ENCODE measurements at places on chromosomes 16 and 17.

DNA sequence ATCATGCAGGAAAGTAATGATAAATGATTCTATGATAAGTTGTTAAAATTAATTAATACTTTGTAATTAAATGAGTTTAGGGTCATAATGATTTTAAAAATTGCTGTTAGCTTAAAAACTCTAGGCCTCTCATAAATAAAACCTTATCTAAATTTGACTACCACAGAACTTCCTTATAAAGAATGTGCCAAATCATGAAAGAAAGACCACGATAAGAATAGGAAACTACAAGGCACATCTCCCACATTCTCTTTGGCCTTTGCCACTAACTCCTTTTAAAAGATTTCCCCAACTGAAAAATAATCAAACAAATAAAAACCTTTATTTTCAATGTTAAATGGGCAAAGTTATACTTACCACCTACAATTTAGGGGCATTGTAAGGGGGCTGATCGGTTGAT is 164.6 kb upstream of the C17orf78 start:
- no peak for DNase-seq

DNA sequence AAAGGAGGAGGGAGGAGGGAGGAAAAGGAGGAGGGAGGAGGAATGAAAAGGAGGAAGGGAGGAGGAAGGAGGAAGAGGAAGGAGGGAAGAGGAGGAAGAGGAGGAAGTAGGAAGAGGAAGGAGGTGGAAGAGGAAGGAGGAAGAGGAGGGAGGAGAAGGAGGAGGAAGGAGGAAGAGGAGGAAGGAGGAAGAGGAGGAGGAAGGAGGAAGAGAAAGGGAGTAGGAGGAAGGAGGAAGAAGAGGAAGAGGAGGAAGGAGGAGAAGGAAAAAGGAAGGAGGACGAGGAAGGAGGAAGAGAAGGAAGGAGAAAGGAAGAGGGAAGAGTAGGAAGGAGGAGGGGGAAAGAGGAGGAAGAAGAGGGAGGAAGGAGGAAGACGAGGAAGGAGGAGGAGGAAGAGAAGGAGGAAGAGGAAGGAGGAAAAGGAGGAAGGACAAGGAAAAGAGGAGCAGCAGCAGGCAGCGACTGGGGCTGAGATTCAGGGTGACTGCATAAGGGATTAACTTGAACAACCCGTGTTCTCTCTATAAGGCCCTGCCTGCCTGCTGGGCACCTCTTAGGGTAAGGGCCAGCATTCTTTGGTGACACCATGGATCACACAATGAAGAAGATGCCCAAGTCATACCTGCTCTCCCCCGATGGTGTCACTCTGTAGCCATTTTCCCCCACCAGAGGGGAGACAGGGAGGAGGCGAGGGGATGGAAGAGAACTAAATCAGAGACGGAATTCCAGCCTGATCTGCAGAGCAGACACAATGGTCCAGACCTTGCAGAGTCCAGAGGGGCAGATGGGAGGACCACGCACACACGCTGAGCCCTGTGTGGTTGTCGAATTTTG is 1.4 kb upstream of the IL34 start:
- no peak for DNase-seq

DNA sequence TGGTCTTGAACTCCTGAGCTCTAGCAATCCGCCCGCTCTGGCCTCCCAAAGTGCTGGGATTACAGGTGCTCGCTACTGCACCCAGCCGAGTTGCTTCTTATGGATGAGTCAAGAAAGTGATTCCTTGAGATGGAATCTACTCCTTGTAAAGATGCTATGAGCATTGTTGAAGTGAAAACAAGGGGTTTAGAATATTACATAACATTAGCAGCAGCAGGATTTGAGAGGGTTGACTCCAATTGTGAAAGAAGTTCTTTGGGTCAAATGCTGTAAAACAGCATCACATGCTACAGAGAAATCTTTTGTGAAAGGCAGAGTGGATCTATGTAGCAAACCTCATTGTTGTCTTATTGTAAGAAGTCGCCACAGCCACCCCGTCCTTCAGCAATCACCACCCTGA is 72.7 kb downstream of the NT5M start:
- no peak for DNase-seq

- DNase-seq = no peak
Observed at GRCh38 chr16:15443753-15444152, 9.4 kb downstream of the BMERB1 start.

- peak; percentile 46 for DNase-seq
Observed at GRCh38 chr17:61451538-61452300, 503 bp upstream of the TBX4 start.

- peak; percentile 19 for DNase-seq
Observed at GRCh38 chr17:67829331-67829730, 4.0 kb downstream of the BPTF start.

DNA sequence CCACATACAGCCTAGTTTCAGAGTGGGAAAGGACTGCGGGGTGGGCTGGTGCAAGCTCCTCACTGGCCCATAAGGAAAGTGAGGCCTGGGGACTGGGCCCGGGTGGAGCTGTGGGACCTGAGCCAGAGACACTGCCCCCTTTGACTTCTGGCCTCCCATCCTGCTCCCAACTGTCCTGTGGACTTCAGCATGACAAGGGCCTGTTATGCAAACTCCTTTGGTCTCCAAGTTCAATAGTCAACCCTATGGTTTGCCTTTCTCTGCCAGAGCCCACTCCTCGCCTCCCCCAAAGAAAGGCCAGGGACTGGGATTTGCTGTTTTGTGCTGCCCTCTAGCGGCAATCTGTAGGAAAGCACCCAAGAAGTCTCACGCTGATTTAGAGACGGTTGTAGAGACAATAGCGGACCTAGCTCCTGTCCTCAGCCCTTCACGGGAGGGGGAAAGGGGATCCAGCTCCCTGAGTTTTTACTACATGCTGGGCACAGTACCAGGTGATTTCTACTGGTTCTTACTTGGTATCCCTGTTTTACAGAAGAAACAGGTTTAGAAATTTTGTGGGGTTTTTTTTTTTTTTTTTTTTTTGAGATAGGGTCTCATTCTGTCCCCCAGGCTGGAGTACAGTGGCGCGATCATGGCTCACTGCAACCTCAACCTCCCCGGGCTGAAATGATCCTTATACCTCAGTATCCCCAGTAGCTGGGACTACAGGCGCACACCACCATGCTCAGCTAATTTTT is 1.2 kb upstream of the TLCD3B start:
- peak; percentile 70 for DNase-seq

GRCh38 chr16:88013091-88013609 is 61.9 kb downstream of the BANP start:
- peak; percentile 14 for DNase-seq

DNA sequence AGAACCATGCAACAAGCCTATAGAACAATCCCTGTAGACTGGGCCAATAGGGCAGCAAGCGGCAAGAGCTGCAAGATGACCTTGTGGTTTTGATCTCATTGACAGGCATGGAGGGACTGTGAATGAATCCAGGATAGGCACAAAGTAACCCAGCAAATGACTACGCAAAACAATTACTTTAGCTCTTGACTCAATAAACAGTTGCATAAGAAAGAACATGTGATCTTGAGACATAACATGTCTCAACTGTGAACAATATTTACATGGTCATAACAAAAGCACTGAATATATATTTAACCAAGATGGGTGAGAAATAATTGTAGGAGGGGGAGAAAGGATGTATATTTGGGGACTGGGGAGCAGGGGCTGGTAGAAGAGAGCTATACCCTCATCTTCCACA is 313.7 kb upstream of the CDH5 start:
- DNase-seq = no peak

DNA sequence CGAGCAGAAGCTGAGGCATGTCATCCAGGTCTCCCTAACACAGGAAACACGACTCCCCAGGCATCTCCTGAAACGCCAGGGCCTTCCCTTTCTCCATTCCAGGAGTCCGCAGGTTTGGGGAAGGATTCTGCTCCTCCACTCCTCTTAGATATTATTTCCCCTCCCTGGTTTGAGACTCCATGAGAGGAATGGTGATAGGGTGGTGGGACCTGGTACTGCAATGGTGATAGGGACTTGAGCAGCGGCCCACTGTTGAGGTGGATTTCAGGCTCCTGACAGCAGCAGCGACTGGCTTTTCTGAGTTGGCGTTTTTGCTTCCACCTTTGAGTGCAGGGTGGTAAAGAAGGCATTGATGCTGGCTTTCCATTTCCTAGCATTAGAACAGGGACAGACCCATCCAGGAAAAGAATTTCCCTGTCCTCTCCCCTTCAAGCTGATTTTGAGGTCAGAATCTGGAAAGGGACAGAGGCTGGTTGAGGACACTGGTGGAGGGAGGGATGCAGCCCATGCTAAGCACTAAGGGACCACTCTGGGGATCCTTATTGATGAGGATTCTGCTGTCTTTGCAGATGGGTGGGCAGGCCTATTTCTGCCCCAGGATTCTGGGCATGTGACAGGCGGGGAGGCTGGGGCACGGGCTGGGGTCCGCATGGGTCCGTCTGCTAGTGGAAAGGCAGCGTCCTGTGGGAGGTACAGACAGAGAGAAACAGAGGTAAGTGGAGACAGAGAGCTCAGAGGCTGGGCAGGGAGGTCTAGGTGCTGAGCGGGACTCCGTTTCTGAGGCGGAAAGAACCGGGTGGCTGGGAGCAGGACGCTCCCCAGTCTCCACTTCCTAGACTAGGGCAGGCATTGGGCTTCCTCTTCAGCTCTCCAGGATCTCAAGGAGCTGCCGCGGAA is 1.3 kb upstream of the TBX4 start:
- no peak for DNase-seq

DNA sequence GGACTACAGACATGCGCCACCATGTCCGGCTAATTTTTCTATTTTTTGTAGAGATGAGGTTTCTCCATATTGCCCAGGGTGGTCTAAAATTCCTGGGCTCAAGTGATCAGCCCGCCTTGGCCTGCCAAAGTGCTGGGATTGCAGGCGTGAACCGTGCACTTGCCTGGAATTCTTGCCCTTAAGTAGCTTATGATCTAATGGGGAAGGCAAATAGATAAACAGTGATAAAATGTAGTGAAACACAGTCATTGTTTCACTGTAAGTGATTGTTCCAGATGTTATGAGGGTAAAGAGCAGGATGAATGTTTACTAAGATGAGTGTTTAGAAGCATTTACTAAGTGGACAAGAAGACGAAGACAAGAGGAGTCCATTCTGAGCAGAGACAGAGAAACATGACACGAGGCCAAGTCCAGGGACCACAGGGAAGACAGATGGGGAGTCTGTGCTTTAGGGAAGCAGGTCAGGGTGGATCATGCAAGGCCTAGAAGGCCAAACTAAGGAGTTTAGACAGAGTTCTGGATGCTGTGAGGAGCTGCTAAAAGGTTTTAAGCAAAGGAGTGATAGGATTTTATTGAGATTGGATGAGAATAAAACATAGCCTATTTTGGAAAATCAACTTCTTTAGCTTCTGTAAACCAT is 36.9 kb downstream of the YPEL2 start:
- no peak for DNase-seq

DNA sequence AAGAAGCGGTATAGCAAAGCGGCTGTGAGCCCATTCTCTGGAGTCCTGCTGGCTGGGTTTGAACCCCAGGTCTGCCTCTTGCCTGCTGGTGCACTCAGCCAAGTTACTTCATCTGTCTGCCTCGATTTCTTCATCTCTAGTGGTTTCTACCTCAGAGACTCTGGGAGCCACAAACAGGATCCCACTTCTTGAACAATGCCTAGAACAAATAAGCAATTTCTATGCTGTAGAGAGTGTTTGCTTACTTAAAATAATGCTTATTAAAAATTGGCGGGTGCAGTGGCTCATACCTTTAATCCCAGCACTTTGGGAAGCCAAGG is 75.5 kb downstream of the CMIP start:
- DNase-seq = no peak

GRCh38 chr16:84138824-84139627 is 6.0 kb downstream of the HSDL1 start:
- peak; percentile 54 for DNase-seq

GRCh38 chr17:3657874-3658783 is 10.2 kb downstream of the TAX1BP3 start:
- DNase-seq = no peak

DNA sequence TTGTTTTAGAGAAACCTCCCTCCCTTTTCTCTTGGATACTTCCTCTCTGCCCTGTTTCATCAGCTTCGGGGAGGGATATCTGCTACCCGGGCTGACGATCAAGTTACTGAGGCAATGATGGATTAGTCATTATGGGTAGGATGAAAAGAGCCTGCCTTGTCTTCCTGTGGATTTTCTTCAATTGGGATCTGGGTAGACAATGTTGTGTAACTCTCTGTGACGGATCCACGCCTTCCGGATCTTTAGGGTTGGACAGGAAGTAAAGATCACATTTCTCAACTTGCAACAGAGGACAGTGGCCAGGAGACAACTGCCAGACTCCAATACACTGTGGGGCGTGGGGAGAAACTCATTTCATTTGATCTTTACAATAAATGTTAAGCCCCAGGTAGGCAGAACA is 11.3 kb upstream of the CHST6 start:
- peak; percentile 68 for DNase-seq

GRCh38 chr17:79007504-79008381 is 1.8 kb downstream of the CANT1 start:
- no peak for DNase-seq

GRCh38 chr17:79630126-79630525 is 19.3 kb upstream of the RBFOX3 start:
- DNase-seq = no peak

DNA sequence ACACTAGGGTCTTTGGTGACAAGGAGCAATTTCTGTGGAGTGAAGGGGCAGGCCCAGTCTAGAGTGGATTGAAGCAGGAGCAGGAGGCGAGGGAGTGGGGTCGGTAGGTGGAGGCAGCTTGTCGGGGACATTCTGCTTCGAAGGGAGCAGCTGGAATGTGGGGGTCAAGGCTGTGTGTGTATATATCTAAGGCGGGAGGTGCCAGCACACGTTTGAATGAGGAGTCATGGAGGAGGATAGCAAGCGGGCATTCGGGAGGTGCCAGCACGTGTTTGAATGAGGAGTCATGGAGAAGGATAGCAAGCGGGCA is 17.7 kb downstream of the NT5M start:
- no peak for DNase-seq

DNA sequence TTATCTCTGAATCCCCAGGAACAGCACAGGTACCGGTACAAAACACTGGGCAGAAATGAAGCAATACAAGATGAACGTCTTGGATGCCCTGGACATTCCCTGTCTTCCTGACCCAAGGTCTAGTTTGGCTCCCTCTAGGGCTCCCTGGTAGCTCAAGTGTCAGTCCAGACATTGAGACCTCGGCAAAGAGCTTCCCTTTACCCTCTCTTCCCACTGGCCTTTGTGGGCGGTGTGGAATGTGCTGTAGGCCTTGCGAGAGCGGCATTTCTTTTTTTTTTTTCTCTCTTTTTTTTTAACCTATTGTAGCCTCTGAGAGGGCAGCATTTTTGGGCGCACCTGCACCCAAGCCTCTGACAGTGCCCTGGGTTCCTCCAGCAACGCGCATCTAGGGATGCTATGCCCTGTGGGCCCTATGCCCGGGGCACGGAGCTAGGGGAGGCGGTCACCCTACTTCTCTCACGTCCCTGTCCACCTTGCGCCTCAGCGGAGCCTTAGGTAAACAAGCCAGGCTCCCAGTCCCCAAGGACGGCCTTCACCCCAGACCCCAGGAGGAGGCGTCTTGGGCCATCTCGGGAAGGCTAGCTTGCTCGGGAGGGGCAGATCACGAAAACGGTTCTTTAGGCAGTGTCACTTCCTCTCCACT is 1.2 kb upstream of the NFATC3 start:
- DNase-seq = peak; percentile 37

DNA sequence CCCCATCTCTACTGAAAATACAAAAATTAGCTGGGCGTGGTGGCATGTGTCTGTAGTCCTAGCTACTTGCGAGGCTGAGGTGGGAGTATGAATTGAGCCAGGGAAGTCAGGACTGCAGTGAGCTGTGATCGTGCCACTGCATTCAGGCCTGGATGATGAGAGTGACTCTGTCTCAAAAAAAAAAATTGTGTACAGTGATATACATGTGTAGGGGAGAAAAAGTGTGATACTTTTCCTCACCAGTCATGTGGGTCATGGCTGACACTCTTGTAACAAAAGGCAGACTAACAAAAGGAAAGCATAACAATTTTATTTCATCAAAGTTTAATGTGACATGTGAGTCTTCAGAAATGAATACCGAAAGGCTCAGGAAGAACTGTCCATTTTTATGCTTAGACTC is 2.0 kb upstream of the ABCC12 start:
- DNase-seq = no peak

Measured in fibroblast of lung (primary cell).